Germinal center (tissue), 1 donor: ENCODE measurements at places on chromosomes 4 and X.

GRCh38 chr4:121016611-121017010 lies 55.7 kb downstream of the NDNF start:
- no peak for DNase-seq

- no peak for DNase-seq
These were observed 98.0 kb downstream of the TRAPPC11 start for GRCh38 chr4:183757060-183757459.

GRCh38 chrX:44889824-44890223 lies 16.8 kb downstream of the KDM6A start:
- DNase-seq, result no peak

DNA sequence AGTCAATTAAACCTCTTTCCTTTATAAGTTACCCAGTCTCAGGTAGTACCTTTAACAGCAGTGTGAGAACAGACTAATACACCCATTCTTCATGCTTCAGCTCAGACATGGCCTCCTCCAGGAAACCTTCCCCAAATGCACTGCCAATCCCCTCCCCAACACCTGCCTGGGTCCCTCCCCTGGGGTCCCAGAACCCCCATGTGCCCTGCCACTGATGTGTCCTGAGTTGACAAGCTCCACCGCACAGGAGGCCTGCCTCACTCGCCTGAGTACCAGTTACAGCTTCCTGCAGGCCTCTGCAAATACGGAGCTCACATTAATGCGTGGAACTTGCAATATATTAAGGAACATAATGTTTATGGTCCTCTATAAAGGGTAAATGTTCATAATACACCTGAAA lies 34.9 kb upstream of the CRMP1 start:
- no peak for DNase-seq
